T-helper 1 cell treated with Interleukin-12 subunit alpha and Interleukin-12 subunit beta and Interleukin-4 antibody, amounts not matched to agents 30 ng/mL and 1 ng/mL, for 36 hours (primary cell): ENCODE measurements at places on chromosomes 3 and 15. TPM values are rescaled to one million over a fixed set of nuclear protein-coding genes. Genes with fewer than 3 reads are reported as not detected.

Gene AGBL1
- total RNA-seq = not detected in 2 replicates

Gene RPSA
- 1,413 and 1,431 TPM in 2 replicates for total RNA-seq

Gene EPM2AIP1
- 16.8 and 21.8 TPM in 2 replicates for total RNA-seq

Gene FBXW12
- total RNA-seq = not detected in 2 replicates

Gene IGSF11
- 0.78 and 0.95 TPM in 2 replicates for total RNA-seq
